ENCODE measurements at places on chromosomes 13 and 19.

- DNase-seq, result no peak
These were observed 285.8 kb upstream of the PCDH9 start for GRCh38 chr13:67515895-67516294.

- no peak for DNase-seq
These were observed 49.5 kb downstream of the RFX2 start for GRCh38 chr19:6060600-6061375.

- peak; percentile 37 for DNase-seq
These were observed 11.6 kb upstream of the ZNF431 start for GRCh38 chr19:21130097-21130775.

- DNase-seq, result no peak
These were observed 18.1 kb downstream of the CDADC1 start for GRCh38 chr13:49265822-49266221.

- no peak for DNase-seq
These were observed 6.3 kb upstream of the BEST2 start for GRCh38 chr19:12745166-12745897.

DNA sequence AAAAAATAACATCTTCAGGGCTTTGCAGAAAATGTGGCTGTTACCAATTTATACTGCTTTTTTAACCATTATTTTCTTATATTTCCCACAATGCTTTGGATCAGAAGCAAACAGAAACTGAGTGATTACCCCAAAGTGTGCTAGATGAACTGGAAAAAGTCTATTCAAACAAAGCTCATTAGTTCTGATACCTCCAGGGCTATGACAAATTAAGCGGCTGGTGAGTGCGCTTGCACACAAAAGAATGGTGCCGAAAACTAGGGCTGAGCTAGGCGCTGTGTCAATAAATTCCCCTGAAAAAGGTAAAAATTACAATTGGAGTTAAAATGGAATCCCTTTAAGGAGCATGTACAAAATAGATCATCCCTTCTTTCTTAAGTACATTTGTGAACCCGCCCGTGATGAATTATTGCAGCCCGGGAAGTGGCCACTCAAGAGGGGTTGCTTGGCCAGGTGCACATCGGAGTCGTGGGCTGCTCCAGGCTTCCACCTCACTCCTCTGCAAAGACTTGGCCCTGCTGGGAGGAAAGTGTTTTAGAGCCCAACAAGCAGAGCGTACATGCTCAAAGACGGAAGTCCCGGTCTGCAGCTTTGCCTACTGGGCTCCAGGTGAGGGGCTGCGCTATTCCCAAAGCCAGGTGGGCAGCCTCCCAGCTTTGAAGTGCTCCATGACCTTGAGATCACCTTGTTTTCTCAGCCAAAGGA is 164.0 kb upstream of the ZNF507 start:
- no peak for DNase-seq

All from NCI-H2029 treated with DMSO at 0.1 percent for 48 hours (cell line).